ENCODE measurements at places on chromosomes 4 and X.

- no peak for DNase-seq
Observed at GRCh38 chr4:100014616-100015015, 64.5 kb upstream of the H2AZ1 start.

DNA sequence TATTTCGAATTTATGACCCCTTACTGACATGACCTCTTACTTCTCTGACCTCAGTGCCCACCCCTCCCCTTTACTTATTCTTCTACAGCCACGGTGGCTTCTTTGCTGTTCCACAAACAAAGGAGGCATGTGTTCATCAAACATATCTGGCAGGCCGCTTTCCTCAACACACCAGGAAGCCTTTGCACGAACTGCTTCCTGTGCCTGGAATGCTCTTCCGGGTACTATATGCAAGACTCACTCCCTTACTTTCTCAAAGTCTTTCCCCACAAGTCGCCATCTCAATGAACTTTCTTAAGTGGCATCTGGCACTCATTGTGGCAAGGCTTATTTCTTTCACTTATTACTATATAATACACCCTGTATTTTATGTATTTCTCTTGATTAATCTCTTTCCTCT is 351.5 kb upstream of the DDX53 start:
- DNase-seq: no peak

GRCh38 chrX:17939724-17940123 is 78.6 kb upstream of the RAI2 start:
- DNase-seq: no peak

- no peak for DNase-seq
Observed at GRCh38 chrX:17459008-17459611, 84.1 kb downstream of the NHS start.

GRCh38 chr4:169239221-169239905 is 31.4 kb downstream of the SH3RF1 start:
- DNase-seq: no peak

- no peak for DNase-seq
Observed at GRCh38 chrX:144722307-144722706, 525.0 kb upstream of the SPANXN1 start.

- no peak for DNase-seq
Observed at GRCh38 chrX:6599230-6599860, 64.4 kb upstream of the VCX3A start.

GRCh38 chrX:9316096-9316495 is 148.8 kb upstream of the TBL1X start:
- no peak for DNase-seq

Data from ACHN (cell line).